Gastrocnemius medialis (tissue), 4 donors: ENCODE measurements at places on chromosomes 2 and 18. TPM values are rescaled to one million over a fixed set of nuclear protein-coding genes. Genes with fewer than 3 reads are reported as not detected.

Gene ZNF532
- total RNA-seq: 84.7 TPM

- no peak for DNase-seq
These were observed 34.8 kb upstream of the SP5 start for GRCh38 chr2:170680172-170680941.

Gene KCNG2
- 0.55 TPM for total RNA-seq

DNA sequence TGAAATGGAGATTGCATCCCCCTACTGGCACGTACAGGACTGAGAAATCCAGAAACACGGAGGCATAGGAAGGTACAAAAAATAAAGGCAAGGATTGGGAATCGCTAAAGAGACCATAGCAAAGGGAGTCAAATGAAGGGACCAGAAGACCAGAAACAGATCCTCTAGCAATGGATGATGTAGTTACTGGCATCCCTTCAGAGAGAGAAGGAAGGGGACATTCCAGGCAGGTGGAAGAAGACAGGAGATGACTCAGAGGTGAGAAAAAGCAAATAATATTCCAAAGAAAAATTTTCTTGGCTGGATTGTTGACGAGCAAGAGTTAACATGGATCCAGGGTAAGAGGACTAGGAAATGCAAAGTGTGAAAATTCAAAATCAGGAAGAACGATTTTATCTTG is 78.4 kb upstream of the FZD7 start:
- DNase-seq: no peak

Gene DNAJC5G
- not detected for total RNA-seq

DNA sequence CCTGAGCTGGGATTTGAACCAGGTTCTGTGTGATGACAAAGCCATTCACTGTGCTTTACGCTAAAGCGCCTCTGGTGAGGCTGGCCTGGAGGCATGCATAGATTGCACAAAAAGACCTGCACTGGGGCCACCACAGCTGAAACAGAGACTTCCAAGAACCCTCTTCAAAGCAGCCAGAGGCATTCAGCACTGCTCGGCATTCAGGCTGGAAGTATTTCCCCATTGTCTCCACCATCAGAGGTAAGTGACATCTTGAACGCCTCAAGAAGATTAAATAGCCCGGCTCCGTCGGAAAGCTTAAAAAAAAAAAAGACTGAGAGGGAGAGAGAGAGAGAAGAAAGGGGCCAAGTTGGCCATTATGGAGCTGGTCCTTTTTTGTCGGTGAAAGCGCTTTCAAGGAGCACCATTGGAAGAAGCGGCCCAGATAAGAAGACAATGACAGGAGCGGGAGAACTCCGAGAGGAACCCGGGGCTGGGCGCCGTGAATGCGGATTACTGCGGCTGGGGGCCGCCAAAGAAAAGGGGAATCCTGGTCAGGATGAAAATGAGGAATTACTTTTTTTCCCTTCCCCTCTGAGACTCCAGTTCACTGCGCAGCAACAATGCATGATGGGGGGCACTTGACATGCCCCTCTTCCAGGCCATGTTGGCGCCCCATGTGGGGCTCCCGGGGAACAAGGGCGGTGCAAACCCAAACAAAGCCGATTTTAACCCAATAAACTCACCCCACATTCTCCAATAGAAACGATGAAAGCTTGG is 228.3 kb downstream of the MYCN start:
- no peak for DNase-seq

DNA sequence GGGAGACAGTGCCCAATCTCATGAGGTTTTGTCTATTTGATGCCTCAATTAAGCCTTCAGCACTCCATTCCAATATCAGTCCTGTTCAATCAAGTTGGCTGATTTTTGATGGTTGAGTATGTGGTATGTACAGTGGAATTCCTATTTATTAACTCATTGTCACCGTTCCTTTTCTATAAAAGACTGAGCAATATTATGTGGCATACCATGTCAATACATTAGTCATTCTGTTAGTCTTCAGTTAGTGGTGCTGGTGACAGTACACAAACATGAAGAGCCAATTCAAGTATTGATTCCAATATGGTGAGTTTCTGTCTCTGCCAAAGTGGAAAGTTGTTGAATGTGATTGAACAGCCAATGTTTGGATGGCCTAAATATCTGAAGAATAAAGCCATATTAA is 1343.9 kb downstream of the SUCLG1 start:
- DNase-seq: no peak

Gene MOGAT1
- not detected for total RNA-seq

Gene SLC11A1
- total RNA-seq: 3.7 TPM

Gene MREG
- 0.36 TPM for total RNA-seq
